Stomach (tissue), 19 donors: ENCODE measurements at places on chromosomes 1 and 21. TPM values are rescaled to one million over a fixed set of nuclear protein-coding genes. Genes with fewer than 3 reads are reported as not detected.

DNA sequence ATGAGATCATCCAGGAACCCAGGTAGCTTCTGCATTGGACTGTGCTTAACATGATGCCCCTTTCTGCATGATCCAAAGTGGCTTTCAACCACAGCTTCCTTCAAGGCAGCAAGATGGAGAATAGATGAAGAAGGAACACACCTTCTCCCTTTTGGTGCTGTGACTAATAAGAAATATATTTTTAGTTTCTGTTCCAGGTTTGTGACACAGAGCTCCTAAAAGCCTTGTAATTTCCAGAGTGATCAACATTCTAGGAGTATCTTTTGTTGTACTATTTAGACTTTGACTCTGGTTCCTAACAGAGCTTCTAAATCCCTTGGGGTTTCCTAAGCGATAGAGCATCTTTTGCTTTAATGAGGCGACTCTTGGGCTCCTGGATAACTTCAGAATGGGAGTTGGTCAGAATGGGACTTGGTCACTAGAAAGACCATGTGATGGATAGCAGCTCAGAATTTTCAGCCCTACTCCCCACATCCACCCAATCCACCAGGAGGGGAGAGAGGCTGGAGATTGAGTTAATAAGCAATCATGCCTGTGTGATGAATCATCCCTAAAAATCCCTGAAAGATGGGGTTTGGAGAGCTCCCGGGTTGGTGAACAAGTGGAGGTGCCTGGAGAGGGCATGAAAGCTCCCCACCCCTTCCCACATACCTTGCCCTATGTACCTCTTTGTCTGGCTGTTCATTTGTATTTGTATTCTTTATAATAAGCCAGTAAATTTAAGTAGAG, 134.8 kb downstream of the FGGY start:
- no peaks in the 10 kb centered on the region for H3K27me3 ChIP-seq
- no peak for DNase-seq
- no peaks in the 10 kb centered on the region for H3K36me3 ChIP-seq

GRCh38 chr21:30726726-30727125, 8.1 kb upstream of the KRTAP21-3 start:
- H3K27ac ChIP-seq = no peak overlapping the region
- H3K36me3 ChIP-seq = no peaks in the 10 kb centered on the region
- no peak for DNase-seq
- H3K27me3 ChIP-seq = no peaks in the 10 kb centered on the region

DNA sequence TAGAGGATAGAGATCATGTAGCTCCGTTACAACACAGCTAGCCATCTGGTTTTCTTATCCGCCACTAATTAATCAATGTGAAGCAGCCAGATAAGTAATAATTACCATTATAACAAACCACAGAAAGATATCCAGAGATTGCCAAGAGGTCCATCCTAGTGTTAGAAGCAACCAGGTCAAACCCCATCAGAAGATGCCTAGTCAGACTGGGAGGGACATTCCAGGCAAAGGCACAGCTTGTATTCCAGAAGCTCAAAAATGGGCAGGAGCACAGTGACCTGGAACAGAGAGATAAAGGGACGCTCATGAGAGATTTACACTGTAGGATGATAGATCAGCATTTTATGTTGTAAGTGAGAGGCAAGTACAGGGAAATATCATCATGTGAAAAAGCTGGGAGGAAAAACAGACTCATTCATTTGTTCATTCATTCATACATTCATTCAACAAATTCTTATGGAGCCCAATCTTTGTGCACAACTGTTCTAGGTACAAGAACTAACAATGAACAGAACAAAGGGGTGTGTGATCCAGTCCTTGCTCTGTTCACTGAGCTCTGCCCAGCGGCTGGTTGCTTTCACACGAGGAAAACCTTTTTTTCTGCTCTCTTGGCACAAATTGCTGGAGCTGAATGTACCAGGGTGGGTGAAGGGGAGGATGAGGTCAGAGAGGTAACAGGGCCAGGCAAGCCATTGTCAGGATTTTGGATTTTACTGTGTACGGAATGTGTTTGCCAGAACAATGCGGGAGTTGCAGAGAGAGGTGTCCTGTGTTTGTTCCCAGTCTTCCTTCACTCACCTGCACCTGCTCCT, 240.8 kb upstream of the FGGY start:
- H3K4me1 ChIP-seq = peaks cover 24% of the 10 kb centered on the region
- no peak overlapping the region for H3K4me3 ChIP-seq
- H3K36me3 ChIP-seq = no peaks in the 10 kb centered on the region
- peak; percentile 36 for DNase-seq
- no peaks in the 10 kb centered on the region for H3K27me3 ChIP-seq

The KLHDC8A gene
- 5.1 TPM for polyA plus RNA-seq

The XCL1 gene
- not detected for polyA plus RNA-seq

The ZNHIT6 gene
- polyA plus RNA-seq = 5.6 TPM
